Kidney glomerular epithelial cell (primary cell): ENCODE measurements at places on chromosomes 12 and 14.

- no peak for DNase-seq
Measured at GRCh38 chr12:3078086-3078820, 1.1 kb downstream of the TSPAN9 start.

DNA sequence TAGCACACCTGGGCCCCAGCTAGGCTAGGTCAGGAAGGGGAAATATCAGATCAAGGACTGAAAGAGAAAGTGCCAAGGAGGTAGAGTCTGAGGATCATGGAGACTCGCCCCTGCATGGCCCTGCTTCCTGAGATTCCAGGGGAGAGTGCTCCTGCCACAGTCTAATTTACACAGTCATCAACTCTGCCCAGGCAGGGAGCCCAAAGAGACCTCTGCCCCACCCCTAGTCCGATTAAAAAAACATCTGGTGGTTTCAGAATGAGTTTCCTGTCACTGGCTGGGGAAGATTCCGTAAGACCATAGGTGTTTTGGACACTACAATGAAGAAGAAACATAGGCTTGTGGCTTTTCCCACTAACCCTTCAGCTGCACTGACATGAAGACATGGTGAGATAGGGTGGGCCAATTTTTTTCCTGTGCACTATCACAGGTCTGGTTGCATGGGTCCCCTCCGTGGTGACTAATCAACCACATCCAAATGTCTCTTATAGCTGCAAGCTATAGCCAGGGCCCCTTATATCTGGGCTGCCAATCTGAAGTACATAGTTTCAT, 31.5 kb upstream of the GZMB start:
- DNase-seq, result no peak

- no peak for DNase-seq
Measured at GRCh38 chr12:112443916-112444315, 25.2 kb downstream of the PTPN11 start.

- DNase-seq, result no peak
Measured at GRCh38 chr14:34461334-34462131, 507 bp downstream of the SPTSSA start.

DNA sequence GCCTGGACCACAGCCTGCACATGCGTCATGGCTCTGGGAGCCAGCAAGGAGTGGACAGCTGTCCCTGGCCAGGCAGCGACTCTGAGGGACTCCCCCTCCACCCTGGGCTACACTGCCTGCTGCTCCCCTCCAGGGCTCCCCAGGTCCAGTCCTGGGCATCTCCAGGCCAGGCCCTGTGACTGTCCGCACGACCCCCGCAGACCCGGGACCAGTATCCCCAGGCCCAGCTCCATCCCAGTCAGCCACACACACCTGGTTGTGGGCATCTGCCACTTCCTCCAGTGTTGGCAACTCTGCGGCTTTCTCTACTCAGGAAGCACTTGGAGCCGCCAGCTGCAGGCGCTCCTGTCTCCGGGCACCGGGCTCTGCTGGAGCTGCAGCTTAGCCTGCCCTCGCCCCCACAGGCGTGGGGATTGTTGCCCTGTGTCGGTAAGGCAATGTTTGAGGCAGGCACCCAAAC, 2.4 kb downstream of the ULK1 start:
- no peak for DNase-seq

DNA sequence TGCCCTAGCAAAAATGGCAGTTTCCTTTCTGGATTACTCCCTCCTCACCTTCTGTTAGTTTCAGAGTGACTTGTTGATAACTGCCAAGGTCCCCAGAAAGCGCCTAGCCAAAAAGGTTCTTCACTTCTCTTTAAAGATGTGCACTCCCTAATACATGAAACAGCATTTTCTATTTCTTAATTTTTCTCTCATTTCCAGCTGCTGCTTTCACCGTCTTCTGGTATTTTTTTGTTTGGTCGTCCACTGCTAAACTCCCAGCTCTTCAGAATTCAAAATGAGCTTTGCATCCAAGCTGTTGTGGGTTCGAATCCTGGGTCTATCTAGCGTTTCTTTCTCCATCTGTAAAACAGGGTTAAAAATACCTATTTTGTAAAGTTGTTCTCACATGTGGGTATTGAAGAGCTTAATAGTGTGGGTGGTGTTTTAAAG, 397 bp upstream of the BORCS5 start:
- DNase-seq, result no peak

GRCh38 chr14:43041976-43042375, 1435.3 kb downstream of the LRFN5 start:
- DNase-seq, result no peak

- DNase-seq, result peak; percentile 86
Measured at GRCh38 chr14:103140316-103141109, 17.3 kb downstream of the TNFAIP2 start.

DNA sequence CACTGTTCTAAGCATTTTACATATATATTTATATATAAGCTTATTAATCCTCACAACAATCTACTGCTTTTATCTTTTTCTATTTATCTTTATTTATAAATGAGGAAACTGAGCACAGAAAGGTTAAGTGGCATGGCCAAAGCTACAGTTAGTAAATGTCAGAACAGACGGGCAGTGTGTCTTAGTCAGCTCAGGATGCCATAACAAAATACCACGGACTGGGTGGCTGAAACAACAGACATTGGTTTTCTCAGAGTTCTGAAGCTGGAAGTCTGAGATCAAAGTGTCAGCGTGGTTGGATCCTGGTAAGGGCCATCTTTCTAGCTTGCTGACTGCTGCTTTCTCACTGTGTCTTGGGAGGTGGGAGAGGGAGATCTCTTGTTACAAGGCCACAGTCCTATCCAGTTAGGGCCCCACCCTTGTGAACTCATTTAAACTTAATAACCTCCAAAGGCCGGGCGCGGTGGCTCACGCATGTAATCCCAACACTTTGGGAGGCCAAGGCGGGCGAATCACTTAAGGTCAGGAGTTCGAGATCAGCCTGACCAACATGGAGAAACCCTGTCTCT, 19.8 kb downstream of the RPGRIP1 start:
- DNase-seq, result no peak

DNA sequence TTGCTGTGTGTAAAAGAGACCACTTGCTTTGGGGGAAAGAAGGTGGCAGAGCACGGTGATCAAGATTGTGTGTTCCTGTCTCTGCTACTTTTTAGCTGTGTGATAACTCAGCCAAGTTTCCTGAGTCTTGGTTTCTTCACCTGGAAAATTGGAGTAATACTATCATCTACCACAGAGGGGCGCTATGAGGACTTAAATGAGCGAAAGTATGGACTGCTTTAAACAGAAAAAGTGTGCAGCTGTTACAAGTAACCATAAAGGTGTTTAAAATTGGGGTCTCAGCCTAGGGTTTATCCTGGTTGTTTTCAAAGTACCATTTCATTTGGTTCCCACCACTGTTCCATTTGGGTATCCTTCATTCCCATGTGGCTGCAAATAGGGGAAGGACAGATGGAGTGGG, 65.9 kb upstream of the WSCD2 start:
- no peak for DNase-seq

GRCh38 chr12:75471902-75472890, 8.4 kb upstream of the GLIPR1 start:
- DNase-seq, result no peak

- peak; percentile 92 for DNase-seq
Measured at GRCh38 chr12:6430124-6430989, 14.4 kb upstream of the CD27 start.

GRCh38 chr12:19158923-19159322, 29.4 kb downstream of the PLEKHA5 start:
- no peak for DNase-seq
